ENCODE measurements at places on chromosomes 12 and 14. TPM values are rescaled to one million over a fixed set of nuclear protein-coding genes. Genes with fewer than 3 reads are reported as not detected.

GRCh38 chr12:83664650-83665049 is 977.9 kb downstream of the TMTC2 start:
- no peak overlapping the region for H3K4me3 ChIP-seq
- DNase-seq, result no peak
- H3K36me3 ChIP-seq, result no peaks in the 10 kb centered on the region
- H3K27ac ChIP-seq, result no peak overlapping the region

Gene CAPRIN2
- polyA plus RNA-seq, result 15.2 TPM

- peaks cover 27% of the 10 kb centered on the region for H3K4me1 ChIP-seq
- H3K27me3 ChIP-seq, result no peaks in the 10 kb centered on the region
- H3K4me3 ChIP-seq, result no peak overlapping the region
- peaks cover 34% of the 10 kb centered on the region for H3K36me3 ChIP-seq
These were observed 18.7 kb downstream of the XRCC3 start for GRCh38 chr14:103696466-103697071.

GRCh38 chr14:39383026-39383660 is 49.1 kb downstream of the FBXO33 start:
- DNase-seq, result no peak
- no peaks in the 10 kb centered on the region for H3K27me3 ChIP-seq

Gene CDKL1
- polyA plus RNA-seq, result 4.7 TPM

- no peaks in the 10 kb centered on the region for H3K4me1 ChIP-seq
- no peak overlapping the region for H3K27ac ChIP-seq
- no peak overlapping the region for H3K4me3 ChIP-seq
- H3K27me3 ChIP-seq, result no peaks in the 10 kb centered on the region
These were observed 921.8 kb downstream of the VRK1 start for GRCh38 chr14:97718886-97719442.

Gene CAPZA3
- polyA plus RNA-seq, result not detected

DNA sequence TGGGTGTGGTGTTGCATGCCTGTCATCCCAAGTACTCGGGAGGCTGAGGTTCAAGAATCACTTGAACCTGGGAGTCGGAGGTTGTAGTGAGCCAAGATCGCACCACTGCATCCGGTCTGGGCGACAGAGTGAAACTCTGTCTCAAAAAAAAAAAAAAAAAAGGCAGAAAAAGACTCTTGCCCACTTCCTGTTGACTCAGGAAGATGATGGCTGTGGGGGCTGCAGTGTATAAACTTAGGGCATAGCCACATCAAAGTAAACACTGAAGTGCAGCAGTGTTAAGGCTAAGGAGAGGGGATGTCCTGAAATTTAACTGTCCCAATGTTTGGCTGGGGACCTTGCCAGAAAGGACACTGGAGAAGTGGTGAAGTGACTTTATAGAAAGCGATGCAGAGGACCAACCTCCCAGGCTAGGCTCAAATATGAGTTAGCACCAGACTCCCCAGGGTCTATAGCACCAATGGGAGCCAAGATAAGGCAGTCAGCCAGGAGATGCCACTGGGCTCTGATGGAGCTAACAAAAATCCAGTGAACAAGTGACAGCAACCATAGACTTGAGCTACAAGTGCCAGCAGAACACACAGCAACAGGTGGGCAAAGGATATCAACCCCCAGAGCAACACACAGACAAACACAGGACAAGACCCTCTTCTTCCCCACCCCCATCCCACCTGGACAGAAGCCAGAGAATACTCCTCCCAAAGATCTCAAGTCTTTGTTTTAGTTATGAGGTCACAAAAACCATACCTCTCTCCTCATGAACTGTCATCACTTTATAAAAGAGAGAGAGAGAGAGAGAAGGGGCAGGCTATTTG is 28.0 kb downstream of the NELL2 start:
- no peaks in the 10 kb centered on the region for H3K27me3 ChIP-seq
- H3K36me3 ChIP-seq, result no peaks in the 10 kb centered on the region
- peaks cover 3% of the 10 kb centered on the region for H3K4me1 ChIP-seq

DNA sequence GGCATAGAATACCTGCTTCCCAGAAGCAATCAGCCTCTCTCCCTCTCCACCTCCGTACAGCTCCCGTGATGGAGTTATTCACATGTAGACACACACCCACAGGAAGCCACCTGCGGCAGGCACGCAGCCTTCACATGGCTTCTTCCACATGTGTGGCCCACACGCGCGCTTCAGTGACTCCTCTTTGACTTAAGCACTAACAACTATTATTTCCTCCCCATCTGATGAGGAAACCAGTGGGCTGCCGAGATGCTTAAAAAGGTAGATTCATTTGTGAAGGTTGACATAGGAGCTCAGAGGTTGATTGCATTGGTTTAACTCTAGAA is 69.3 kb downstream of the PRMT8 start:
- peaks cover 10% of the 10 kb centered on the region for H3K27me3 ChIP-seq
- no peaks in the 10 kb centered on the region for H3K36me3 ChIP-seq
- H3K4me3 ChIP-seq, result no peak overlapping the region
- DNase-seq, result no peak
- H3K4me1 ChIP-seq, result no peaks in the 10 kb centered on the region

Gene PLEKHH1
- polyA plus RNA-seq, result 2.6 TPM

Gene CLEC7A
- polyA plus RNA-seq, result 0.62 TPM

GRCh38 chr14:95939335-95939734 is 62.7 kb downstream of the TUNAR start:
- no peak for DNase-seq
- H3K27ac ChIP-seq, result no peak overlapping the region

- no peaks in the 10 kb centered on the region for H3K4me1 ChIP-seq
- no peak for DNase-seq
These were observed 37.4 kb downstream of the CREBL2 start for GRCh38 chr12:12648951-12649650.

Gene MYF6
- polyA plus RNA-seq, result not detected

GRCh38 chr12:46717868-46718267 is 107.9 kb downstream of the SLC38A4 start:
- no peaks in the 10 kb centered on the region for H3K4me1 ChIP-seq
- no peak for DNase-seq
